ENCODE measurements at places on chromosomes 12 and 14. TPM values are rescaled to one million over a fixed set of nuclear protein-coding genes. Genes with fewer than 3 reads are reported as not detected.

The KRT6C gene
- not detected for total RNA-seq

The PARPBP gene
- total RNA-seq = 22.2 TPM

The PPP1R36 gene
- total RNA-seq = not detected

The RDH16 gene
- 0.11 TPM for total RNA-seq

The ANAPC7 gene
- 53.2 TPM for total RNA-seq

The TCL1B gene
- not detected for total RNA-seq

The GSG1 gene
- 0.35 TPM for total RNA-seq

The CLEC9A gene
- not detected for total RNA-seq

The RD3L gene
- total RNA-seq = not detected

The FOXN4 gene
- not detected for total RNA-seq

The SLC6A15 gene
- total RNA-seq = 4.1 TPM

The CLEC7A gene
- not detected for total RNA-seq

The AKAP5 gene
- 0.68 TPM for total RNA-seq

The PPM1A gene
- 36.8 TPM for total RNA-seq

The GZMH gene
- not detected for total RNA-seq

Data from A549 treated with ZK216348 at 1 μM for 4 hours (cell line).